Kasumi-1 (cell line): ENCODE measurements at places on chromosomes 6 and 20.

GRCh38 chr6:2033544-2033943 is 211.9 kb downstream of the GMDS start:
- DNase-seq: no peak

DNA sequence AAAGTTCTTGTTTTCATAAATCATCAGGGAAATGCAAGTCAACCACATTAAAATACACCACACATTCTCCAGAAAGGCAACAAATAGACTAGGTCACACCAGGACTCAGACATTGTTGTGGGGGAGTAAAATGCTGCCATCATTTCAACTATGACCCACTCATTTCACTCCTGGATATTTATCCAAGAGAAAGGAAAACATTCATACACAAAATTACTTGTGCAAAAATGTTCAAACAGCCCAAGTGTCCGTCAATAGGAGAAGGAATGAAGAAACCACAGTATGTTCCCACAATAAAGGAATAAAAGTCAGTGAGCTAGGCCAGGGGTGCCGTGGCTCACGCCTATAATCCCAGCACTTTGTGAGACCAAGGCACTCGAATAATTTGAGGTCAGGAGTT is 81.5 kb upstream of the QKI start:
- no peak for DNase-seq

DNA sequence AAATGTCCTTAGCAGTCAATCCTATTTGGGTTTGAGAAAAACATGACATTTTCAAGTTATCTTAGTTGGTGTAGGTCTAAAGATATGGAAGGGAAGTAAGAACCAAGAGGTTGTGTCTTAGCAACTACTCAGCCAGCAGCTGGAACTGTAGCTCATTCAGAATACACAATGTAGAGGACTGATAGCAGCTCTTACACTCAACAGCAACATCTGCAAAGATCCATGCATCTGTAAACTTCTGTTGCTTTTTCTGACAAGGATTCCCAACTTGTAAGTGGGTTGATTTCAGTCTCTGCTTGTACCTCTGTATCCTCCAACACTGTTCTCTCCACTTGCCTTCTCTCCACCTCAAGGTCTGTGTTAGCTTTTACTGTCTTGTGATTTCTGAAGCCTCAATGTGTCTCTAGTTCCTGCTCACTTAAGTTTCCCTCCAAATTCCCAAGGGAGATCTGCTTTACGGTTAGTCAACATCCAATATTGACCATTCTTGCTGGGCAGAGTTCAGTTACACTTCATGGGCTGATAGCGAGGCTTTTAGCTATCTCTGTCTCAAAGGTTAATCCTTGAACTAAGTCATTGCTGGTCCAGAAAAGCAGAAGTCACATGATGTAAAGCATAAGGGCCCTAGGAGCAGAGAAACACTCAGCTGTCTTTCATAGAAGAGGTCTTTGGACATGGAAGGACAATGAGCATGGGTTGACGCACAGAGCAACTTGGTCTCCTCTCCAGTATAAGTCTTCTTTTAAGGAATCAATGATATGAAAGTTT is 71.6 kb upstream of the LGSN start:
- no peak for DNase-seq

- no peak for DNase-seq
Measured at GRCh38 chr6:150567823-150568383, 31.8 kb upstream of the PLEKHG1 start.
